ENCODE measurements at places on chromosomes 5 and 9.

- DNase-seq, result no peak
These were observed 492.8 kb upstream of the SMC2 start for GRCh38 chr9:103601287-103601686.

- no peak for DNase-seq
These were observed 1158.0 kb downstream of the MAT2B start for GRCh38 chr5:164663198-164663989.

DNA sequence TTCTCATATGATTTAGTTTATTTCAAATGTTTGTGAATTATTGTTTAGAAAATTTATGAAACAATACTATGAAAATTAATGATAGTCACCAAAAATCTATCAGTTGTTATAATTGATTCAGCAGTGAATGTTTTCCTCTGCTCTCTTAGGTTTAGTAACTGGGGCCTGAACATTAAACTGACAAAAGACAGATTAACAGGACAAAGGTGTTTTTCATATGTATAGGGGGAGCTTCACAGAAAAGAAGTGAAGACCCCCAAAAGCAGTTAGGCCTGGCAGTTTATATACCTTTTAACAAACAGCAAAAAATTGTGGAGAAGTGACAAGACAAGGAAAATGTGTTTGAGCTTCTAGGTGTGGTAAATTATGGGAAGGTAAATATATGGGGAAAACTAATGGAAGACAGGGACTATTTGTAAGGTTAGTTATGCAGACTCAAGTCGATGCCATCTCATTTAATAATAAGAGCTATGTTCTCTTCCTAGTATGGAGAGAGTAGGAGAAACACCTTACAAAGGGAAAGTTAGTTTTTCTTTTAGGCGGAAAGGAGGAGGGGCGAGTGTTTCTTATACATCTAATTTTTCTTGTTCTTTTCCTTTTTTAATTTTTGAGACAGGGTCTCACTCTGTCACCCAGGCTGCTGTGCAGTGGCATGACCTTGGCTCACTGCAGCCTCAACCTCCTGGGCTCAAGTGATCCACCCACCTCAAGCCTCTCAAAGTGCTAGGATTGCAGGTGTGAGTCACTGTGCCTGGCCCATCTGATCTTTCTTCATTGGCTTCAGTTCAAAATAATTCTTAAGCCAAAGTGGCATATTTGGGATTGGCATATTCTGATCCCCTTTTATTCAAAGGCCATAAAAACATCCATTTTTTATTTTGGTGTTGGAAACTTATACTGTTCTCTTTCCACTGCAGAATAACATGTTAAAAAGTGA is 77.8 kb downstream of the C9orf153 start:
- no peak for DNase-seq

- no peak for DNase-seq
These were observed 572 bp downstream of the CDK5RAP2 start for GRCh38 chr9:120579139-120580050.

DNA sequence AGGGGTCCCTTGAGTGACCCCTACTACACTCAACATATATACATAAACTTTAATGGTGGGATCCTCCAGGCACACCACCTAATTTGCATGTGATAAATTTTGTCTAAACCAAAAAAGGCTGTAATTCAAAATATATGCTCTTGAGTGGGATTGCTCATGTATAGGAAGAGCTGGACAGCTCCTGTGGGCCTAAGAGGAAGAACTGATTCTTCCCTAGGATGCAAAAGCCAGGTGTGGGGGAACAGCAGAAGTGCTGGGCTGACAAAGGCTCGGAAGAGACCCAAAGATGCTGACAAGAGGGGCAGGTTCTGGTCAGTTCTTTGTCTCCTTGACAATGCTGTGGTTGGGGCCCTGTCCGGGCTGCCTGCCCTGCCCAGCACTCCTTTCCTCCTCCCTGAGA is 43.9 kb downstream of the PCDH1 start:
- no peak for DNase-seq

DNA sequence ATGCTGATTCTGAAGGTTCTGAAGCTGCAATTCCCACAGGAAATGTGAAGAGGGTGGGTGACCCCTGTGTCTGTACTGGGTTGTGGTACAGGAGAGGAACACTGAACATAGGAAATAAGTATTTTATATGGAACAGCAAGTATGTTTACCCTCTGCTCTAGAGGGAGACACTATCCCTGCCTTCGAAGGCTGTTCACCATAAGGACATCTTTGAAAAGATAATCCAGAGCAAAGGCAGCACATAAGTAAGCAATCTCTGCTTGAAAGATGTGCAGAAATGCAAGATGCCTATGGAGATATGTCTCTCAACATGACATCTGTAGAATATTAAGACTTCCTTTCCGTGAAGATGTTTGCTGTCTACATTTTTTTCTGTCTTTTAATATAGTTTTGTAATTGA is 184.4 kb upstream of the EFNA5 start:
- DNase-seq, result no peak

GRCh38 chr9:91960367-91960766 is 10.3 kb upstream of the ROR2 start:
- DNase-seq, result no peak

- DNase-seq, result no peak
These were observed 24.7 kb downstream of the ZBTB34 start for GRCh38 chr9:126885131-126885641.

DNA sequence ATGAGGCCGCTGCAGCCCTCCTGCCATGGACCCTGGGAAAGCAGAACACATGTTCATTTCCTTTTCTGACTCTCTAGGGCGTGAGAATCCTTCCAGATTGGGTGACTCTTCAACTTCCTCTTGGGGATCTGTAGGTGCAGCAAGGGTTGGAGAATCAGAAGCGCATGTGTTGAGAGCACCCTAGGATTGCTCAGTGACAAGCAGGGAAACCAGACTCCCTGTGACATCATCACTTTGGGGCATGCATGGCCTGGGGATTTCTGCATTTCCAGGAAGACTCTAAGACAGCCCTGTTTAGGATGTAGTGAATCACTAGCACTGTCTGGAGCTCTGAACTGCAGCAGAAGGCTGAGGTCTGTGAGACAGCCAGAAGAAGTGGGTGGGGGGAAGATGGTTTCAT is 15.1 kb upstream of the LCP2 start:
- DNase-seq, result no peak

GRCh38 chr9:90442723-90443122 is 199.9 kb downstream of the DIRAS2 start:
- DNase-seq, result no peak

- DNase-seq, result no peak
These were observed 286.6 kb downstream of the FER start for GRCh38 chr5:109034306-109034705.

GRCh38 chr9:108333530-108333983 is 522.2 kb downstream of the ACTL7B start:
- no peak for DNase-seq

DNA sequence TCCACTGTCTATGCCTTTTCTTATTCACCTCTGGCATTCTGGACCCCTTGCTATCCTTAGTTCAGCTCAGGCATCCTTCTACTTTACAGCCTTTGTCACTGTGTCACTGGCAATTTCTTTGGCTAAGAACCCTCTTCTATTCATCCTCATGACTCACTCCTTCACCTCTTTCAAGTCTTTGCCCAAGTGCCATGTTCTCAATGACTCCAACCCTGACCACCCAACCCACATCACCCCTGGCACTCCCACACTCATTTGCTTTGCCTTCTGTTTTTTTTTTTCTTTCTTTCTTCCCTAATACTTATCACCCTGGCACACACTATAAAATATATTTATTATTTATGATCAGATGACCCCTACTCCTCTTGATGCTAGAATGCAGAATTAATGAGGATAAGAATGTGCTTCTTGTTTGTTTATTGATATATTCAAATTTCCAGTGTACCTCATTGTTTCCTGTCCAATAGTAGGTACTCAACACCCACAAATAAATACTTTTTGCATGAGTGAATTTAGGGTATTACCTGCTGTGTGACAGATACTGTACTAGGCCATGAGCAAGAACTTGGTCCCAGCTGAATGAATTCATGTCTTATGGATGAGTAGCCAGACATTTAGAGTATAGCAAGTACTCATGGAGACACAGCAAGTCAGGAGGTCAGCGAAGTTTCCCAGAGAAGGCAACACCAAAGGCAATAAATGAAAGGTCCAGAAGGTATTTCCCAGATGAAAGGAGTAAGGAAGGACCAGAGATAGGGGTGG is 236.1 kb downstream of the PAPPA start:
- no peak for DNase-seq

DNA sequence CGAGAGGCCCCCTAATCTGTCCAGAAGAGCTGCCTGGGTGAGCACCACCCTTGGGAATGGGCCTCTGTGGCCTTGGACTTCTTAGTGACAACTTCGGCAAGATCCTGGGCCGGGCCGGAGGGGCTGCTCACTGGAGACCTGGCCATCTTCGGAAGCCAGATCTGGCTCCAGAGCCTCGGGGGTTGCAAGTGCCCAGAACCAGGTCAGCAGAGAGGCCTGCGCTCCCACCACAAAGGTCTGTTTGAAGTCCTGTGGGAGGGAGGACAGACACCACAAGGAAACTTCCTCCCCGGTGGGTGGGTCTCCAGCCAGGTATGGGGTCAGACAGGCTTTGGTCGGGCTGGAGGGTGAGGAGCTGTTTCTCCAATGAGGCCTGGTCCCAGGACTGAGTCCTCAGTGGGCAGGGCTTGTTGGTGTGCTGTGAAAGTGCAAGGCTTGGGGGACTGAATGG is 86.1 kb downstream of the DAB2IP start:
- DNase-seq, result no peak

DNA sequence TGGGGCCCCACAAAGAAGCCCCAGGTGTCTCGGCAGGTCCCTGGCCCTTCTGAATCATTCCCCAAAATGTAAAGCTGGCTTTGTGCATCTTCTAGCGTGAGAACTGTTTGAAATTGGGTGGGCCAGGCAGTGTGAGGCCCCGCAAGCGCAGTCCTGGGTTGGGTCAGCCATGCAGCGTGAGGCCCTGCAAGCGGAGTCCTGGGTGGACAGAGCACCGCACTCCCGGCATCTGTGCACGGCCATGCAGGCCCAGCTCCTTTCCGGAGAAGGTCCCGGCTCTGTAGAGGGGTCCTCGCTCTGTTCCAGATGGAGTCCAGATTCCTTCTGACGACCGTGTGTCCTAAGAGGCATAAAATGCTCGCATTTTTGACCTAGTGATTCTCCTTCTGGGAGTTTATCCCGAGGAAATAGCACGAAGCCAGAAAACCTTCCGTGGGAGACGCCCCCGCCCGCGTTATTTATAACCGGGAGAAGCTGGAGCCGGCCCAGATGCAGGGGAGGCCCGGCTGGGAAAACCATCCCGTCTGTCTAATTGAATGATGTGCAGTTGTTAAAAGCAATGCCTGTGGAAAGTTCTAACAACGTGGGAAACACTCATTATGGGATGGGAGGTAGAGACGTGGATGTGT is 19.4 kb upstream of the NOTCH1 start:
- DNase-seq, result no peak

GRCh38 chr5:169534311-169534880 is 49.2 kb upstream of the SPDL1 start:
- DNase-seq, result no peak
